ENCODE measurements at places on chromosomes 16 and 17.

GRCh38 chr17:65228734-65229620 lies 91.8 kb downstream of the RGS9 start:
- H3K27ac ChIP-seq: no peak overlapping the region
- no peaks in the 10 kb centered on the region for H3K36me3 ChIP-seq
- peaks cover 28% of the 10 kb centered on the region for H3K4me1 ChIP-seq
- H3K27me3 ChIP-seq: peaks cover 31% of the 10 kb centered on the region

GRCh38 chr17:13544765-13545164 lies 57.0 kb downstream of the HS3ST3A1 start:
- no peak overlapping the region for H3K4me3 ChIP-seq
- H3K27ac ChIP-seq: no peak overlapping the region
- no peaks in the 10 kb centered on the region for H3K27me3 ChIP-seq
- no peaks in the 10 kb centered on the region for H3K36me3 ChIP-seq

DNA sequence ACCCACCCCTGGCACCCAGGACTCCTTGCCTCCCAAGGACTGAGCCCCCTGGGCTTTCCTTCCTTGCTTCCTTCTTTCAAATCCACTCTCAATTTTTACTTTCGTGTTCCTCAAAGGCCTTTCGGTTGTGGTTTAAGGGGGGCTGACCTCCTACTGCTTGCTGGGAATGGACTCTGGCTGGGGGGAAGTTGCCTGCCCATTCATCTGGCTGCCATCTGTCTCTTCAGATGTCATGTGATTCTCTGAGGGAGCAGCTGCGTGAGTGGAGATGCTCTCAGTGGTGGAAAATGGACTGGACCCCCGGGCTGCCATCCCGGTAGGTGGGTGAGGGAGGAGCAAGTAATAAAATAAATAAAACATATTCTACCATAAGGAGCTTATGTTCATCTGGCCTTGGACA lies 93.8 kb upstream of the RPRML start:
- H3K27ac ChIP-seq: no peak overlapping the region
- H3K36me3 ChIP-seq: peaks cover under 1% of the 10 kb centered on the region
- H3K4me1 ChIP-seq: peaks cover 34% of the 10 kb centered on the region
- peak; percentile 90 for DNase-seq
- H3K27me3 ChIP-seq: no peaks in the 10 kb centered on the region
- no peak overlapping the region for H3K4me3 ChIP-seq

- no peak within 1 kb of the TSS for H3K4me3 ChIP-seq
- H3K36me3 ChIP-seq: no peaks in the 10 kb centered on the region
- peak; percentile 21 for DNase-seq
- peaks cover 8% of the 10 kb centered on the region for H3K27me3 ChIP-seq
- H3K27ac ChIP-seq: no peak within 1 kb of the TSS
Observed at GRCh38 chr16:22161999-22162655, at the start of gene SDR42E2. Gene SDR42E2, plus strand, starts transcription at chr16:22162506. Its CDS starts 3,077 bp downstream, at chr16:22165583.

- peak; percentile 76 for DNase-seq
- no peaks in the 10 kb centered on the region for H3K27me3 ChIP-seq
- no peaks in the 10 kb centered on the region for H3K36me3 ChIP-seq
- peak overlapping the region; percentile 32 for H3K27ac ChIP-seq
Observed at GRCh38 chr16:11224894-11225676, 30.9 kb downstream of the SOCS1 start.

- no peak for DNase-seq
- H3K4me1 ChIP-seq: peaks cover 12% of the 10 kb centered on the region
- no peaks in the 10 kb centered on the region for H3K27me3 ChIP-seq
- H3K27ac ChIP-seq: no peak overlapping the region
- H3K36me3 ChIP-seq: no peaks in the 10 kb centered on the region
- no peak overlapping the region for H3K4me3 ChIP-seq
Observed at GRCh38 chr17:50785946-50786570, 18.7 kb upstream of the ANKRD40CL start.

Measured in common myeloid progenitor, CD34-positive (primary cell).